ENCODE measurements at places on chromosomes 7 and 10.
A peak's percentile ranks its signal among the peaks of the same experiment; 100 is the strongest.

GRCh38 chr7:564176-564865, 44.7 kb upstream of the PDGFA start:
- DNase-seq: no peak

- DNase-seq: no peak
Observed at GRCh38 chr10:72370201-72370722, 15.5 kb upstream of the DNAJB12 start.

DNA sequence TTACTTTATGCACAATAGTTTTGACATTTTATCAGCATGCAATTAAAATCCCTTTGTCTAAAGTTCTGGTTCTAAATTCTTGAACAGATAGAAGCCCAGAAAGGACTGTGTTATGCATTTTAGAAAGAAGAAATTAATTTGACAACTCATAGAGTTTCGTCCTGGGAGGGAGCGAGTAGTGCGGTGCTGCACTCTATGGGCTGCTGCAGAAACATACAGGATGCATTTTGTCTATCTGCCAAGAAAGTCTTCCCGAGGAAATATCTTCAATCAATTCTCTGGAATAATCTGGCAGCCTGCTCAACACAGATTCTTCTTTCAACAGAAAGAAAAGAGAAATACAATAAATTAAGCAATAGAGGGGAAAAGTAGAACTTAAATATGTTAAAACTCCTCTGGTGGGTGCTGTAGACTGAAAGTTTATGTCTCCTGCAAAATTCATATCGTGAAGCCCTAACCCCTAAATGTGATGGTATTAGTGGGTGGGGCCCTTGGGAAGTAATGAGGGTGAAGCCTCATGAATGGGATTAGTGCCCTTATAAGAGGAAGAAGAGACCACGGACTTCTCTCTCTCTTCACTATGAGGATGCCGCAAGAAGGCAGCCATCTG, 39.0 kb upstream of the IFRD1 start:
- DNase-seq: no peak

GRCh38 chr10:75477680-75478079, 46.3 kb downstream of the LRMDA start:
- DNase-seq: no peak

- no peak for DNase-seq
Observed at GRCh38 chr10:27041196-27041595, 59.1 kb downstream of the ANKRD26 start.

DNA sequence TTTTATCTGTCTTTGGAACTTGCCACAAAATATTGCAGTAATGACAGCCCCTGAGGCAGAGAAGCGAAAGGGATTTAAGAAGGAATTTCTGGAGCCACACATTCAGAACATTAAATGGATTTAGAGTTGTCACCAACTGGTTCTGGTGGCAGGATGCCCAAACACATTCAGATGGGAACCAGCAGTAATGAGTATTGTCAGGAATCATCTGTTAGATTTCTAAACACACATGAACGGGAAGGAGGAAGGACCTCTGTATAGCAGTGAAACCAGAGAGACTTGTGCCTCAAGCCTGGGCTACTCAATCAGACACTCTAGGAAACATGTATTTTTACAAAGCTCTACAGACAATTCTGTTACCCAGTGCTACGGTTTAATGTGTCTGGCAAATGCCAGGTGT, 103.8 kb upstream of the CCNY start:
- no peak for DNase-seq

DNA sequence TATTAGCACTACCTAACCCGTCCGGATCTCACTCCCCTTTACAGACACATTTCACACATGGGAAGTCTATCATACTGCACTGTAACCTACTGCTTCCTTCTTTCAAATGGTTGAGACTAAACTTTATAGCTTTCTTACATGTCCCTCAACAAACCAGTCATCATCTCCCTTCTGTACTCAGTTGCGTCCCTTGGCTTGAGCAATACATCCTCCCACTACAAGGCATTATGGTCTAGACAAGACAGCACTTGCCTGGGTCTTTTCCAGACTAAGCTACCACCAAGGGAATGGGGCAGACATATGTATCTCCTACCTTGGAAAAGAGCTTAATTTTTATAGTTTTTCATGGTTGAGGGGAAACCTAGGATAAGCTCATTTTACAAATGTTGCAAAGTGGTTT, 575.2 kb downstream of the KCNMA1 start:
- DNase-seq: no peak

- DNase-seq: no peak
Observed at GRCh38 chr7:111753968-111754367, 191.7 kb upstream of the IMMP2L start.

DNA sequence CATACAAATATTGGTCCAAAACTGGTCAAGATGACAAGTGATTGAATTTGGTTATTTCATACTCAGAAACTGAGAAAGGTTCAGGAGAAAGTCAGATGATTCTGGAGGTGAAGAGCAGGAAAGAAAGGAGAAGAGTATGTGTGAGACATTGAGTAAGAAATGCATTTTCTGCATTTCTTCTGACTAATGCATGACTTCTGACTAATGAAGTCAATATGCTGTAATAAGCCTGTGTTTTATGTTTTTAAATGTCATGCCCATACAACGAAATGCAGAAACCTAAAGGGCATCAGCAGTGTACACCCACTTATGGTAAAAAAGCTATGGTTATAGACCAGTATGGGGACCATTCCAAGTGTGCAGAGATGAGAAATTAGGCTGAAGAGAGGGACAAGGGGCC, 1227.8 kb upstream of the SORCS1 start:
- DNase-seq: no peak

DNA sequence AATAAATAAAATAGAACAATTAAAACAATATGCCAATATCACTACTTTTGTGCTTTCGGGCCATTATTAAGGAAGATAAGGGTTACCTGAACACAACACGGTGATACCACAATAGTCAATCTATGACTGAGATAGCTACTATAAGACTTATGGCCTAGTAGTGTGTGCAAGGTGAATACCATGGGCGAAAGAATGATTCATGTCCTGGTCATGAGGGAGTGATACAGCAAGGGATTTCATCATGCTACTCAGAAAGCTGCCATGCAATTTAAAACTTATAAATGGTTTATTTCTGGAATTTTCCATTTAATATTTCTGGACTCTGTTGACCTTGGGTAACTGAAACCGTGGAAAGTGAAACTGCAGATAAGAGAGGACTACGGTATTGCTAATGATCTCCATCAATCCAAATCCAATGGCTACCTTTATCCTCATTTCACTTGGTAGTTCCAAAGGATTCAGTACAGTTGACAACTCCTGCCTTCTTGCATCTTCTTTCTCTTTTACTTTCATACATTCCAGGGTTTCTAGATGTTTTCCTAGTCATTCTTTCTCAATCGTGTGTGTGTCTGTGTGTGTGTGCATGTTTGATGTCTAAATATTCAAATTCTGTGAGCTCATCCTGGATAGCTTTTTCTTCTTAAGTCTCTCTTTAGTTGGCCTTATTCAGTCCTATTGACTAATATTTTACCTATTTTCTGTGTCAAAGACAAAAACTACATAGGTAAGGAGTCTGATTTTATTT, 100.5 kb upstream of the MAGI2 start:
- DNase-seq: no peak

GRCh38 chr10:119378737-119379067, 163.8 kb downstream of the RGS10 start:
- peak; percentile 33 for DNase-seq

DNA sequence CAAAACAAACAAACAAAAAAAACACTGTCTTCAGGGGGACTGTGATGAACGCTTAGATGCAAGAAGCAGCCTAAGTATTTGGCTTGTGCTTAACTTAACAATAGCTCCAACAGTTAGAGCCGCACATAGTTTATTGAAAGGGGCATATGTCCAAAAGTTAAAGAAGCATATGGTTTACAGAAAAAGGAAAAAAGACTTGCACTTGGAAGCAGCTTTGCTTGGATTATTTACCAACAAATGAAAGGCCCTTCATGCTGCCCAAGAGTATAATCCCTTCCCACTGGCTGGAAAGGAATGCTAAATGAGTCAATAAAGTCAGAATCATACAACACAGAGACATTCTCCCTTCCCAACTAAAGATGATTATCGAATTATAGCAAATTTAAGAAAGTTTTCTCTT, 77.9 kb downstream of the GLI3 start:
- DNase-seq: no peak

- DNase-seq: no peak
Observed at GRCh38 chr7:155466142-155466813, 8.3 kb downstream of the EN2 start.

DNA sequence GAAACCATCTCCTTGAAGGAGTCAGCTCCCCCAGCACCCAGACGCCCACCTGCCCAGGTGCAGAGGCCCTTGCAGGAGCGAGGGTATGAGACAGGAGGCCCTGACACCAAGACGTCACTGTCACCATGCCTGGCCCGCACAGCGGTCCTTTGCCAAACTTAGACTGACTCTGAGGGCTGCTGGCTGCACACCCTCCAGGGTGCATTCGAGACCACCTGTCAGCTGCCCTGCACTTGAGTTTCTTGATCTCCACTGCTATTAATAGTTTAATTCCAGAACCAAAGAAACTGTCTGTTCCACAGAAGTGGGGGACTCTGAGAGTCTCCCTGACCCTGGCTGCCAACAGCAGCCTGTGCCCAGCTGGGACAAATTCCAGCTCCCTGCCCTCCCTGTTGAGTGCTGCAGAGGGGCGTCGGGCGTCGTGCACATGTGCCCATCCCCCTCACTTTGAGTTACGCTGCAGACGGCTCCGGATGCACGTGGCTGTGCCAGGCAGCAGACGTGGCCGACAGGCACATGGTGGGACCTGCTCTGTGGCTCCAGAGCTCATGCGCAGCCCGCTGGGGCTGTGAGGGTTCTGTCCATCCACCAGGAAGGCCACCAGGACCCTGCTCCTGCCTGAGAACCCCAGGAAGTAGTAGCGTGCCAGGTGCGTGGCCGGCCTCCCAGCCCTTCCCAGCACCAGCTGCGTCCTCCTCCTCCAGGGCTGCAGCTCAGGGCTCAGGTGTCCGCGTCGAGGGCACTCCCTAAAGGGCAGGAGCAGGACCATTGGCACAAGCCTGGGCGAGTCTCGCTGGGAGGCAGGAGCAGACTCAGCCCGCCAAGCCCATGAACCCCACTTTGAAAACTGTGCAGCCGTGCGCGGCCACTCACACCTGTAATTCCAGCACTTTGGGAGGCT, 24.8 kb downstream of the ELFN1 start:
- DNase-seq: no peak

DNA sequence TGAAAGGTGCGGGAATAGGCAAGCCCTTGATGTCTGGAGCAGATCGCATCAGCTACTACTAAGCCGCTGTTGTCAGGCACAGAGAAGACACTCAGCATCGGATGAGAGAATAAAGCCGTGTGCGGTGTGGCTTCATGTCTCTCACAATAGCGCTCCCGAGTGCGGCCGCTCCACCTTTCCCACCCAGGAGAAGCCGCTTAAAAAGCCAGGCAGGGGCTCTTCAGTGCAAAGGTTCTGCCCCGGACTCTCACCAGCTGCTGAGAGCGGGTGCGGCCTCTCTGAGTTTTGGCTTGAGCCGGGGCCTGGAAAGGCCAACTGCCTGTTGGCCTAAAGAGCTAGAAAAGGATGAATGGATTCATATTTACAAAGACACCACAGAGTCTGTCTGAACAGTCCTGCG, 600.6 kb downstream of the DNAJB6 start:
- DNase-seq: no peak

All from cerebellar nuclear complex (tissue), 1 donor.